Lower lobe of right lung (tissue), 2 donors: ENCODE measurements at places on chromosomes 11 and 22.

- DNase-seq, result no peak
Measured at GRCh38 chr11:63007920-63008319, 7.7 kb downstream of the SLC22A8 start.

- no peak for DNase-seq
Measured at GRCh38 chr22:39446239-39446721, 10.5 kb upstream of the MGAT3 start.

GRCh38 chr22:48394787-48395186 is 1432.9 kb downstream of the BRD1 start:
- DNase-seq, result no peak

DNA sequence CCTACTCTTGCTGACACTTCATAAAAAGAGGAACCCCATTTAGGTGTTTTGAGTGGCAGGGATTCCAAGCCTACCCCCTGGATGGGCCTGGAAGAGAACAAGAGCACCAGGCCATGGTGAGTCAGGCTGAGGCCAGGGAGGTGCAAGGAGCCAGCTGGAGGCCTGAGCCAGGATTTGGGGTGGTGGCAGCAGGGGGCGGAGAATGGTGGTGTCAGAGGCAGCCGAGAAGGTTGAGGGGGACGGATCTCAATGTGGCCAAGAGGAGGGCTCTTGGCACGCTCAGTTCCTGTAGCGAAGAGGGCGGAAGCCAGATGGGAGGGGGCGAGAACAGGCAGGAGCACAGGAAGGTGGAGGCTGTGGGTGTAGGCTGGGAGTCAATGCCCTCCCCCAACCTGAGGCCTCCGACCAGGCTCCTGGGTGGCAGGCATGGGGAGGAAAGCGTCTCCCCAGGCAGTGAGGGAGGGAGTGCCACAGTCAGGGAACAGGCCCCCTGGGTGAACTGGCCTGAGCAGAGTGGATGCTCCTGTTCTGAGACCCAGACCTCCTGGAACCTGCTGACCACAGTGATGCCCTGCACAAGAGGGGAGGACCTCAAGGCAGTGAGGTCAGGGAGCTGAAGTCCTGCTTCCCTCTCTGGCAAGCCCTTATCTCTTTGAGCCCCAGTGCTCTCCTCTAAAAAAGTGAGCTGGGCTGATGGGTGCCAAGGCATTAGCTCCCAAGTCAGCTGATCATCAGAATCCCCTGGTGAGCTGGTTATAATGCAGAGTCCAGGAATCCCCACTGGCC is 13.9 kb downstream of the RTN4RL2 start:
- no peak for DNase-seq

DNA sequence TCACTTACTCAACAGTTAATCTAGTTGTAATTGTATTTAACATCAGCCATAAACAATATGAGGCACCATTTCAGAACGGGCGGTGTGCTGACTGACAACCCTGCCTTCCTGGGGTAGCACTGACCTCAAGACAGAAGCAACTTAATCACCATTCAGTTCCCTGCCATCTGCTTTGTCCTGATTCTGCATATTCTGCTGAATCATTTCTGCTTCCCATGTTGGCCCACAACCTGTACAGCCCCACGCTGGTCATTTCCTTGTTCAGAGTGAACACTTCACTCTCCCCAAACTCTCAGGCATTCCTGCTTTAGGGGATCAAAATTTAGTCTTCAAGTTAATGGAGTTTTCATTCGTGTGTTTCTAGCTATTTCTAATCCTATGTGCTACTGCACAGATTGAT is 132.3 kb upstream of the ZBED5 start:
- no peak for DNase-seq

DNA sequence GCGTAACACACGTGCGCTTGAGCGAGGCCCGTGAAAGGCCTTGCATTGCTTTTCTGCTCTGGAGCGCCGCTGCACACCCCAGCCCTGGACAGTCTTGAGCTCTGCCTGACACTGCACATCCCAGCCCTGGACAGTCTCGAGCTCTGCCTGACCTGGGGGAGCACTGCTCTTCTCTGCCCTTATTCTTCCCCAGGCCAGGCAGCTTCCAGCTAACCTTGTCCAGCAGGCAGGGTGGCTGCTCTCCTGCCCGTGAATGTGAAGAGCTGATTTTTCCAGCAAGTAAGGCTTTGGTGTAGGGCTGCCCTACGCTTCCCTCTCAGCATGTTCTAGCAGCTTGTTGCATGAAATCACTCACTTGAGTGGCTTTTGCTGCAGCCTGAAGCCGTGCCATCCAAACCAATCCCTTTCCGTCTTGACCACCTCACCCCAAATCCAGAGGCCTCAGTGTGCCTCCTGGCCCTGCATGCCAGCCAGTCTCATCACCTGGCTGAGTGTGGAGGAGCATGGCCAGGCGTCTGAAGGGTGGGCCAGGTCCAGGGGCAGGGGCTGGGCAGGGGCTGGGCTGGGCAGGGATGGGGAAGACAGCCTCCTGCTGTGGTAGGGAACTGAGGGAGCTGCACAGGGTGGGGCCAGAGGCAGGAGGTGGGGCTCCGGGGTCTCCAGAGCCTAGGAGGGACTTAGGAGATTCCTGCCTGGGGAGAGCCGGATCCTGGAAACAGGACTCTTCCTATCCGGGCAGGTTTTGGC is 89.5 kb upstream of the B3GAT1 start:
- no peak for DNase-seq

- DNase-seq, result no peak
Measured at GRCh38 chr11:68214173-68215086, 1.3 kb upstream of the KMT5B start.

GRCh38 chr11:64878223-64878493 is 263 bp downstream of the EHD1 start:
- no peak for DNase-seq

- no peak for DNase-seq
Measured at GRCh38 chr11:16973338-16973964, 40.8 kb downstream of the PLEKHA7 start.

DNA sequence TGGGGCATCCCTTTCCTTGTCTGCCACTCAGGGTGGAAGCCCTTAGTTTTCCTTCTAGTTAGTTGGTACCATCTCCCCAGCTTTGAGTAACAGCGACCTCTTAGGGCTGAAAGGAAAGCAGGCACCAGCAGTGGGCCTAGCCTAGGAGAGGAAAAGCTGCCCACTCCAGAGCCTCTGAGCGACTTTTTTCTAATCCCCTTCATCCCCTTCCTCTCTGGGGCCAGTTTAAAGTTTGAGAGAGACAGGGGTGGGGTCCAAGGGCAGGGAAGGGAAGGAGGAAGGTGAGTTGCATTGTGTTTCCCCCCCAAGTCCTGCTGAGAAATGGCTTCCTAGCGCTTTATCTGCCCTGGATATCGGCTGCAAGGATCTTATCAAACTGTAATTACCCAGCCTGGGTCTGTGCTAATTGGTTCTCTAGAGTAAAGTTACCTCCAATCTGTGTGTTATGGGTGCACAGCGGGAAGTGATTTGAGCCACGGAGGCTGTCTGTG is 573.9 kb upstream of the CADM1 start:
- no peak for DNase-seq

DNA sequence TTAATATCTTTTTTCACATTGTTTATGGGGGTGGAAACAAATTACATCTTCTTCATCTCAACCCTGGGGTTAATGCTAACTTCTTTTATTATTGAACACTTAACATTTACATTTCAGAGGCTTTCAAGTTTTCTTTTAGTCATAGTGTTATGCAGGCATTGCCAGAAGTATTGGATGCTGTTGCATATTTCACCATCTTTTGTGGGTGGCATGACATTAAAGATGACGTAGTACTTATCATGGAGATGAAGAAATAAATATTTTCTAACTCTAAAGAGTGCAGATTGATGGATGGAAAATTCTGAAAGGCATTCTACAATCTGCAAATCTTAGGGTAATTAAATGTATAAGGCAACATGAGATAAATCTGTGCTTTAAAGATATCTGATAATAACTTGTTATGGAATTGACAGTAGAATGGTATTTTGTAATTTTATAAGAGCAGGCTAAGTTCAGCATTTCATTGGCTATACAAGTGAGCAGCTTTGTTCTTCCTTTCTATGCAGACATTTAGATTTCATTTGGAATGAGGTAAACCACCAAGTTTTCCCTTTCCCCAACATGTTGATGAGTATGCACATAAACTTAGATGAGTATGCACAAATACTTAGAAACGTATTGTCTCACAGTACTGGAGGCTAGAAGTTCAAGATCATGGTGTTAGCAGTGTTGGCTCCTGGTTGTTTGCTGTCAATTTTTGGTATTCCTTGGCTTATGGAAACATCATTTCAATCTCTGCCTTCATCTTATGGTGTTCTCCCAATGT is 924.4 kb downstream of the METTL15 start:
- no peak for DNase-seq

DNA sequence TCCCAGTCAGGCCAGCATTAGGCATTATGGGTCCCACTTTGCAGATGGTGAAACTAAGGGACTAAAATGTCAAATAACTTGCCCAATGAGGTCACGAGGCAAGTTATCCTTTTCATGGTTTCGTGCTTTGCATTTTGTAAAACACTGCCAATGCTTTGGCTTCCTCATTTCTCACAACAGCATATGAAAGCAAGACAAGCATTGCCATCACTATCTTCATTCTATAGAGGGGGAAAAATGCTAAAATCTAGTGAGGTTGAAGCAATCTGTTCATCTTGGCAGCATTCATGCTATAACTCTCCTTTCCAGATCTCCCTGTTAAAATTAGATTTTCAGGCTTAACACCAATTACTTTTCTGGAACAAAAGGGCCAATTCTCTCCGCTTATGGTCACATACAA is 14.8 kb downstream of the FAM181B start:
- no peak for DNase-seq

DNA sequence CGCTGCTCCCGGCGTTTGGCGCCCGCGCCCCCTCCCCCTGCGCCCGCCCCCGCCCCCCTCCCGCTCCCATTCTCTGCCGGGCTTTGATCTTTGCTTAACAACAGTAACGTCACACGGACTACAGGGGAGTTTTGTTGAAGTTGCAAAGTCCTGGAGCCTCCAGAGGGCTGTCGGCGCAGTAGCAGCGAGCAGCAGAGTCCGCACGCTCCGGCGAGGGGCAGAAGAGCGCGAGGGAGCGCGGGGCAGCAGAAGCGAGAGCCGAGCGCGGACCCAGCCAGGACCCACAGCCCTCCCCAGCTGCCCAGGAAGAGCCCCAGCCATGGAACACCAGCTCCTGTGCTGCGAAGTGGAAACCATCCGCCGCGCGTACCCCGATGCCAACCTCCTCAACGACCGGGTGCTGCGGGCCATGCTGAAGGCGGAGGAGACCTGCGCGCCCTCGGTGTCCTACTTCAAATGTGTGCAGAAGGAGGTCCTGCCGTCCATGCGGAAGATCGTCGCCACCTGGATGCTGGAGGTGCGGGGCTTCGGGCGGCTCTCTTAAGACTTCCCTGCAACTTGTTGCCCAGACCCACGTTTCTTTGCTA is at the start of gene CCND1:
CCND1 (plus strand) TSS at position 162 of the 587 bp plus-strand sequence; CDS start at position 320, 158 bp downstream.
- DNase-seq, result peak; percentile 80

GRCh38 chr11:127723714-127724113 is 723.1 kb upstream of the KIRREL3 start:
- DNase-seq, result no peak

GRCh38 chr11:14026961-14027360 is 64.4 kb downstream of the SPON1 start:
- no peak for DNase-seq

DNA sequence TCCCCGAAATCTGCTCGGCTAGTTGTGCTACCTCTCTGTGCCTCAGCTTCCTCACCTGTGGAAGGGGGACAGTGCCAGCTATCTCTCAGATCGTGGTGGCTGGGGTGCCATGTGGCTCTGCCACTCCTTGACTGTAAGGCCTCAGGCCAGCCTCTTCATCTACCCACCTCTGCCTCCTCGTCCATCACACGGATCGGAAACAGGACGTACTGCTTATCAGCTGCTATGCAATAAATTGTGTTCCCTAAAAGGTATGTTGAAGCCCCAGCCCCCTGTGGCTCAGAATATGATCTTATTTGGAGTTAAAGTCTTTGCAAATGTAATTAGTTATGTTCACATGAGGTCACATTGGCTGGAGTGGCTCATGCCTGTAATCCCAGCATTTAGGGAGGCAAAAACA is 7.8 kb downstream of the PPM1F start:
- no peak for DNase-seq

DNA sequence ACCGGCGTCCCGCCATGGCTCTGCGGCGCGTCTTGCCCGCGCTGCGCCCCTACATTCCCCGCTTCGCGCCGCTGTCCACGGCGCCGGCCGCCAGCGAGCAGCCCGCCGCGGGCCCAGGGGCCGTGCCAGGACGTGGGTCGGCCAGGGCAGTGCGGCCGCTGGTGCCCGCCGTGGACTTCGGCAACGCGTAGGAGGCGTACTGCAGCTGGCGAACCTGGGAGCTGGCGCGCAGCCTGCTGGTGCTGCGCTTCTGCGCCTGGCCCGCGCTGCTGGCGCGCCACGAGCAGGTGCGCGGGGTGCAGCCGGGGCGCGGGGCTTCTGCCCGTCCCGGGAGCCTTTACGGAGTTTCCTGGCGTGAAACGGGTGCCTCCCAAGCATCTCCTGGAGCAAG is 20.1 kb downstream of the DGCR6L start:
- DNase-seq, result peak; percentile 68

GRCh38 chr22:22902247-22903001 is 14.8 kb downstream of the IGLL5 start:
- peak; percentile 20 for DNase-seq
